ENCODE measurements at places on chromosomes 13 and 19. TPM values are rescaled to one million over a fixed set of nuclear protein-coding genes. Genes with fewer than 3 reads are reported as not detected.
A peak's percentile ranks its signal among the peaks of the same experiment; 100 is the strongest.

Gene HCN2
- 0.17 TPM for total RNA-seq

DNA sequence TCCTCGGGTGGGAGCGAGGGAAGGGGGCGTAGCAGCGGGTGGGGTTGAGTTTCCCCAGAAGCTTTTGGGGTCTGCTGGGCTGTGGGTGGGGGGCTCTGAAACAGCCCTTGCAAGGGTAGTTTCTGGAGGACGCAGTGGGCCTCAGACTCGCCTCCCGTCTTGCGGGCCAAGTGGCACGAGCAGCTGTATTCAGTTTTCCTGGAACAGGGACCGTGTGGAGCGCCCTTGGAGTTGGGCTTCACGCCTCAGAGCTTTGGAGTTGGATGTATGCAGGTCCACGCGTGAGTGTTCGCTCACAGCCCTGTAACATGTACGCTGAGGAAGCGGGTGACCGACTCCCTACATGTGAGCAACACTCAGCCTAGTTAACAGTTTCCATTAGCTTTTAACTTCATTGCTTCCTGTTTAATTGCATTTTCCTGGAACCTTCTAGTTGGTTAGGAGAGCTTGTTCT, 603 bp downstream of the TM9SF2 start:
- no peaks in the 10 kb centered on the region for H3K36me3 ChIP-seq
- DNase-seq, result peak; percentile 47
- no peaks in the 10 kb centered on the region for H3K27me3 ChIP-seq
- peak overlapping the region; percentile 89 for H3K4me3 ChIP-seq
- H3K4me1 ChIP-seq, result peaks cover 50% of the 10 kb centered on the region
- peak overlapping the region; percentile 72 for H3K27ac ChIP-seq

- H3K27me3 ChIP-seq, result no peaks in the 10 kb centered on the region
- no peaks in the 10 kb centered on the region for H3K4me1 ChIP-seq
- no peak overlapping the region for H3K4me3 ChIP-seq
- no peak for DNase-seq
These were observed 549.2 kb upstream of the KLF12 start for GRCh38 chr13:74683411-74683810.

- no peak for DNase-seq
- no peaks in the 10 kb centered on the region for H3K27me3 ChIP-seq
- no peak overlapping the region for H3K27ac ChIP-seq
- peaks cover 8% of the 10 kb centered on the region for H3K4me1 ChIP-seq
- no peak overlapping the region for H3K4me3 ChIP-seq
- no peaks in the 10 kb centered on the region for H3K36me3 ChIP-seq
These were observed 800.7 kb upstream of the SLITRK5 start for GRCh38 chr13:86870444-86870843.

DNA sequence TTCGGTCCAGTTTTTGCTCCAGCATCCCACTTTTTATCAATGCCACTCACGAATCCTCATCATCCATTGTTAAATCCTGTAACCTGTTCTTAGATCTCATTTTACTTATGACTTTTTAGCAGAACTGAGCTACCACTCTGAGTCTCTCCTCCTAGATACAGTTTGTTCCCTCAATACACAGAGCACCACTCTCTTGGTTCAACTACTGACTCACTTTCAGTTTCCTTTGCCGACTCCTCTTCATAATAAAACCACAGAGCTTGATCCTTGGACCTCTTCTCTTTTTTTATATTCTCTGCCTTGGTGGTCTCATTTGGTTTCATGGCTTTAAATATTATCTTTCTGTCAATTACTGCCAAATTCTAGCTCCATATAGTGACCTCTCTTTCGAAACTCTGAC, 150.3 kb downstream of the SLITRK5 start:
- H3K27me3 ChIP-seq, result no peaks in the 10 kb centered on the region
- no peak overlapping the region for H3K4me3 ChIP-seq
- DNase-seq, result no peak
- H3K27ac ChIP-seq, result no peak overlapping the region
- no peaks in the 10 kb centered on the region for H3K36me3 ChIP-seq

DNA sequence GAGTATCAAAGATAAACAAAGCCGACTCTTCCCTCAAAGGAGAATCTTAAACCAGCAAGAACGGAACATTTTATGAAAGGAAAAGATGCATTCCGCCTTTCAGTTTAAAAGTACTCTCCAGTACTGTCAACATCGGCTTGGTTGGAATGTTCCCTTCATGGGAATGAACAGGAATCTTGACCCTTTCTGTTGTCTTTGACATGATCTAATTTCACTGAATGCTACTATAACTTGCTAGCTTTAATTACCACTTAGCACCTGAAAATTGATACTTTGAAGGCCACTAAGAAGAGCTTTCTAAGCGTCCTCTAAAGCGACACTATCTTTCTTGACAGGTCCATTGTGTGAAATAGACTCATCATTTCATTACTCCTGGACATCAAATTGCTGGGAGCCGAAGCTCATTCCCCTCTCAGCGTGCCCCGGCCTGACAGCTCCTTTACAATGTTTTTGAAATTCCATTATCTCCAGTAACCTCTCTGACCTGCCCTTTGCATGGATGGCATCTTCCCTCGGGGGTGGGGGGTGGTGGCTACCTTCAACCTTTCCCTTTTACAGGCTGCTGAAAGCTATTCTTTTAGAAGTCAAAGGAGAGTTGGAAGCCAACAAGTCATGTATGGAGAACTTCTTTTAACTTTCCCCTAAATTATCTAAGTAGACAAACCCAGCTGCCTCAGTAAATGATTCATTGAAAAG, 67.9 kb downstream of the EFNB2 start:
- H3K36me3 ChIP-seq, result no peaks in the 10 kb centered on the region
- no peak for DNase-seq
- H3K27me3 ChIP-seq, result no peaks in the 10 kb centered on the region
- no peaks in the 10 kb centered on the region for H3K4me1 ChIP-seq
- no peak overlapping the region for H3K27ac ChIP-seq
- H3K4me3 ChIP-seq, result no peak overlapping the region

Gene KEAP1
- total RNA-seq, result 45.4 TPM

Gene ZNF468
- 15.1 TPM for total RNA-seq

Gene ZNF44
- 7.1 TPM for total RNA-seq

- H3K4me1 ChIP-seq, result peaks cover 27% of the 10 kb centered on the region
- no peak for DNase-seq
- no peaks in the 10 kb centered on the region for H3K36me3 ChIP-seq
- H3K27me3 ChIP-seq, result no peaks in the 10 kb centered on the region
- no peak overlapping the region for H3K27ac ChIP-seq
These were observed 58.6 kb downstream of the ERCC5 start for GRCh38 chr13:102904408-102904862.

Gene SOX1
- total RNA-seq, result not detected

DNA sequence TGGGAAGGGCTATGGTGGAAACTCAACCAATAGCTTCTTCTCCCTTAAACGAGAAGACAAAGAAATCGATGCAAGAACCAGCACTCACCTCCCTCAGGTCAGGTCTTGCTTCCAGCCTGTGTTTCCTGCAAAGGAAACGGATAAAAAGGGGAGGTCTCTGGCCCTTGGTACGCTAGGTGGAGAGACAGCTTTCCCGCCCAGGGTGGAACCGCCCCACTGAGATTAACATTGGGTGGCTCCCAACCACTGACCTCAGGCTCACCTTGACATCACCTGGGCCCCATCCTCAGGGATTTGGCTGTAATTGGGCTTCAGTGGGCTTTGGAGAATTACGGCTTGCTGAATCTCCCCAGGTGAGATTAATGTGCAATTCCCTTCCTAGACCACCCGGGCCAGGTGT, at the start of gene NLRP7:
NLRP7 (minus strand) TSS at position 150 of the 400 bp plus-strand sequence.
- H3K36me3 ChIP-seq, result no peaks in the 10 kb centered on the region
- no peaks in the 10 kb centered on the region for H3K27me3 ChIP-seq
- no peak for DNase-seq

DNA sequence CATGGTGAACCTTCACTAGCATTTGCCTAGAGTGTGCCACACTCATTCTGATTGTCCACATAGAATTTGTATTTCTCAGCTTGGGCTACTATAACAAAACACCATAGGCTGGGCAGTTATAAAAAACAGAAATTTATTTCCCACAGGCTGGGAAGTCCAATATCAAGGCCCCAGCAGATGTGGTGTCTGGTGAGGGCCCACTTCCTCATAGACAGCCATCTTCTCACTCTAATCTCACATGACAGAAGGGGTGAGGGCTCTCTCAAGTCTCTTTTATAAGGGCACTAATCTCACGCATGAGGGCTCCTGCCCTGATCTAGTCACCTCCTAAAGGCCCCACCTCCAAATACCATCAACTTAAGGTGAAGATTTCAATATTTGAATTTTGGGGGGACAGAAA, 53.6 kb downstream of the LRRC63 start:
- H3K36me3 ChIP-seq, result no peaks in the 10 kb centered on the region
- no peaks in the 10 kb centered on the region for H3K4me1 ChIP-seq
- no peak for DNase-seq
- no peak overlapping the region for H3K27ac ChIP-seq

Gene ZNF285
- 0.67 TPM for total RNA-seq

Gene DHDH
- 1.3 TPM for total RNA-seq

- no peak overlapping the region for H3K4me3 ChIP-seq
- peaks cover 40% of the 10 kb centered on the region for H3K36me3 ChIP-seq
- no peak for DNase-seq
These were observed 45.4 kb downstream of the PEPD start for GRCh38 chr19:33476151-33476707.

Measured in liver (tissue), 10 donors.